ENCODE measurements at places on chromosomes 7 and 10.

- DNase-seq = no peak
Measured at GRCh38 chr10:33117230-33117629, 159.2 kb upstream of the ITGB1 start.

GRCh38 chr7:48295296-48295971 lies 124.2 kb downstream of the ABCA13 start:
- DNase-seq = no peak

GRCh38 chr7:100372256-100372655 lies 1.0 kb upstream of the PILRA start:
- no peak for DNase-seq

DNA sequence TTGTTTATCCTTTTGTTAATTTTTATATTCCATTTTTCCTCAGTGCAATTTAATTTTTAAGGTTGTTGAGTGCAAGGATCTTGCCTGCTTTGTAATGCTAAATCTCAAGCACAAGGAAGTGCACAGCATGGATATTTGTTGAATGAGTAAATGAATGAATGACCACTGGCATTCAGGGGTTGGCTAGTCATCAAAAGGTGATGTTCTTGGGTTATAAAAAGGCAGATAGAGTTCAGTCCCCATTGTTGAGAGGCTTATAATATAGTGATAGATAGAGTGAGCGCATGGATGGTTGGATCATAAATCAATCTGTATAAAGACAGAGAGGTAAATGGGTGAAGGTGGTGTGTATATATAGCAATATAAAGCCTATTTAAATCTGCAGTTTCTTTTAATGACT lies 193.2 kb upstream of the KLF6 start:
- DNase-seq = no peak

DNA sequence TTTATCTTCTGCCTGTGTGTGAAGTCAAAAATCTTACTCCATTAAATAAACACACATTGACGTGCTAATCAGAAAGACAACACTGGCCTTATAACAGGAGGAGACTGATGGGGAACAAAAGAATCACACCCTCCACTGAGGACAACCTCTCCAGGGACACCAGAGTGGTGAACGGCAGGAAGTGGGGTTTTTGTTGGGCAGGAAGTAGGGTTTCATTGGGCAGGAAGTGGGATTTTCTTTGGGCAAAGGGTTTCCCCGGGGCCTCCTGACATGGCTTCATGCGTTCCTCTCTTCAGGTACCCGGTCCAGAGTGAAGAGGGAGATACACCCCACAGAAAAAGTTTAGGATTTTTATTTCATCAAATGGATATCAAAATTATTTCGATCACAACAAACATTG lies 30.6 kb downstream of the ADARB2 start:
- DNase-seq = no peak

DNA sequence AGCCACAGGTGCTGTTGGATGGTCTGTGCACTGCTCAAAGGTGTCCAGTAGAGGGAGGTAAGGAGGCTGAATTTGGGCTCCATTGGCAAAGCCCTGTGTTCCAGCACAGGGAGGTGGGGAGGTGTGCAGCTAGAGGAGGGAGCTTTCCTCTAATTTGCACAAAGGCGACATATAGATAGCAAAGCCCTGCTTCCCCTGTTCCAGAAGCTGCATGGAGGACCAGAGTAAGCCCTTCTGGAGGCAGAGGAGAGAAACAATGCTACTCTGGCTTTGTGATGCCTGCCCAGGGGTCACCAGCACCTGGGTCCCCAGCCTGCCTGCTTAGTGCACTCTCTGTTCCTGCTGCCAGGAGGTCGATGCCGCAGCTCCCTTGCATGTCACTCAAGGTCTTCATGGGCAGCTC lies 3.4 kb upstream of the ARHGAP22 start:
- no peak for DNase-seq

DNA sequence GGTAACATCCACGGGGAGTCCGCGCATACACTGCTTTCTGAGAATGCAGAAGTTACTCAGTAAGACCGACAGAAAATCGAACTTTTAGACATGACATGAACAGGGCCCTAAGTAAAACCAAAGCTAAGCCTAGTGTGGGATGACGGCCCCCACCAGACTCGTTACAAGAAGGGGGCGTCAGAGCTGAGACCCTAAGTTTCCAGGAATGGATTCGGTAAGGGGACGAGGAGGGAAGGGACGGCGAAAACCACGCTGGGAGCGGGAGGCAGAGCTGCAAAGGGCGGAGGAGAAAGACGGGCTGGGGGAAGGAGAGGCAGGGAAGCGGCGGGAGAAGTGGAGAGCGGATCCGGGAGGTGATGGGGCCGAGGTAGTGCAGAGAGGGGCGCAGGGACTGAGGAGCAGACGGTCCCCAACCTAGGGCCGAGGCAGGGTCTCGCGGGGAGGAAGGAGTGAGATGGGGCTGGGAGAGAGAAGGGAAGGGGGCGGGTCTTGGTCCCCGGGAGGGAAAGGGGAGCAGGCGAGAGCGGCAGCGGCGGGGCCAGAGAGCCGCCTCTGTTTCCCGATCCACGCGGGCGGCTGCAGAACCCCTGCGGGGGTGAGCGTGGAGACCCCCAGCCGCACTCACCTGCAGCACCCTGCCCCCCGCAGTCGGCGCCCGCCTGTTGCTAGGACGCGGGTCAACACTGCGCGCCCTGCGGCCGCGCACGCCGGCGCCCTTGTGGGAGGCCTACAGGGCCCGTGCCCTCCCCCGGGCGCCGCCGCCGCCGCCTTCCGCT lies 513 bp downstream of the ODAD2 start:
- DNase-seq = no peak

Measured in NCI-H1048 (cell line).